ENCODE measurements at places on chromosomes 13 and 19. TPM values are rescaled to one million over a fixed set of nuclear protein-coding genes. Genes with fewer than 3 reads are reported as not detected.

PCDH20 gene
- polyA plus RNA-seq, result not detected

NTN5 gene
- polyA plus RNA-seq, result not detected

IGFL4 gene
- polyA plus RNA-seq, result not detected

CASP14 gene
- not detected for polyA plus RNA-seq

WDR87 gene
- not detected for polyA plus RNA-seq

FBN3 gene
- not detected for polyA plus RNA-seq

JOSD2 gene
- polyA plus RNA-seq, result 11.4 TPM

- DNase-seq, result no peak
These were observed 349.7 kb downstream of the LIG4 start for GRCh38 chr13:107865643-107866031.

GRCh38 chr19:16283210-16284061, 41.2 kb upstream of the KLF2 start:
- DNase-seq, result peak; percentile 52

GRCh38 chr19:1698636-1699035, 46.2 kb upstream of the TCF3 start:
- no peak for DNase-seq

GRCh38 chr19:32041681-32042292, 303.6 kb upstream of the ZNF507 start:
- DNase-seq, result no peak

GRCh38 chr13:30074955-30075614, 224.7 kb upstream of the UBL3 start:
- no peak for DNase-seq

GRCh38 chr19:3506384-3507340, 551 bp downstream of the FZR1 start:
- DNase-seq, result peak; percentile 29

DNA sequence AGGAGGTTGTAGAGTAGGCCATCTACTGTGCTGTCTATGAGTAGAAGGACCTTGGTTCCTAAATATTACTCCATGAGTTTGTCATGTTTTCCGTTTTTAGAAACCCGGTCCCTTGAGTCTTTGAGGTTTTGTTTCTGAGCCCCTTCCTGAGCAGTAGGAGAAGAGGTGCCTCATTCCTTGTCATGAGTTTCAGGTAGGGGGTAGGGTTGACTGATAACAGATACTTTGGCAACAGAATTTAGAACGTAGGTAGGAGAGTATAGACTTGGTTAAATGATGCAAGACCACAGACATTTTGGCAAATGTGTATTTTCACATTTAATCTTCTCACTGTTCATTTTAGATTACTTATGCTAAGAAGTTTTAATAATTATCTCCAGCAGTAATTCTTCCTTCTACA, 24.6 kb downstream of the LMO7 start:
- DNase-seq, result no peak

- no peak for DNase-seq
These were observed 350.5 kb downstream of the KCNRG start for GRCh38 chr13:50365408-50366391.

DNA sequence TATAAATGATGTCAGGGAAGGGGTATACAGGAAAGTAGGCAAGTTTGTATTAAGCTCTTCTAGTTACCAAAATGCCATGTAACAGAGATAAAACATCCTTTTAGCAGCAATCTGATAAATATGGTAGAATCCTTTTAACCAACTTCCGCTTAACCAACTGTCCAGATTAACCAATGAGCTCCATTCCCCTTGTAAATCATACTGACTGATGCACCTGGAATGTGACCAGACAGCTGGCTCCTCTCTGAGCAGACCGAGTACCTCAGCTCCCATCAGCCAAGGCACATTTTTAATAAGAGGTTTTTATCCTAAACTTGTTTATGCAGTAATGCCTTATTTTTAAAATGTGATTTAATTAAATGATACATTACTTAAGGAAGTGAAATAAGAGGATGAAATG, 66.4 kb downstream of the KLF12 start:
- no peak for DNase-seq

DNA sequence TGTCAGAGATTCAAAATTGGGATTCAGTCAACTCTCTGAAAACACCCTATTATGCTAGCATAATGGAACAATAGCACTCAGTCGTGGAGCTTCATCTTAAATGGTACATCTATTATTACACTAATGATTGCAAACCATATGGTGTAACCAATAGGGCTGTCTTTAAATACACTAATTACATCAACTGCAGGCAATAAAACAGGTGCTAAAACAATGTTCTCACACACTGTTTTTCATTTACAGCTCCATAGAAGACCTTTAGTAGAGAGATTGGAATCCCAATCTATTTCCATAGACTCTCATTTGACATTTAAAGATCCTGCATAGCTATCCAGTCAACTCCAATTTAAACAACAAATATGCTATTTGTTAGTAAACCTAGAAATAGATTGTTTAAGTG, 1917.4 kb downstream of the OLFM4 start:
- no peak for DNase-seq

DNA sequence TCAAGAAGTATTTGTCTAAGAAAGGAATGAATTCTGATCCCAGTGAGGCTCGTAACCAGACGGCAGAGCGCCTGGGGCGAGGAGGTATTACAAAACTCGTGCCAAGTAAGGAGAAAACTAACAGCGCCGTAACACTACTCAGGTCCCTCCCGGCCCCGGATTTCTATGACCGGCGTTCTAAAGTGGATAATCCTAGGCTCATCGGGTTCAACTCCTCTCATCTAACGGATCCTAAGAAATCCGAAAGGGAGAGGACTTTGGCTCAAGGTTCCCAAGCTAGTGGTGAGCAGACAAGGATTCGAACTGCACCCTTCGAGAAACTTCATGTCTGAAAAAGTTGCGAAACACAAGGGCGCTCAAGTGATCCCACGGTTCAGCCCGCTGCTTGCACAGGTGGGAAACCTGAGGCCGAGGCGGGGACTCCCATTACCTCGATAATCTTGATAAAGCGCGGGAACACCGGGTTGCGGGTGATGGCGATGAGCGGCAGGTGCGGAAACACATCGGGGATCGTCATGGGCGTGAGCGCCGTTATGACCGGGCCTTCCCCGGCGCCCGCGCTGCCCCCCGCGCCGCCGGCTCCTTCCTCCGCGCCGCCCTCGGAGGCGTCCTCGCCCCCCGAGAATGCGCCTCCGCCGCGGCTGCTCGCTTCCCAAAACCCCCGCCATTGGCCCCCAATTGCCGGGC, 529 bp downstream of the LONP1 start:
- DNase-seq, result no peak

DNA sequence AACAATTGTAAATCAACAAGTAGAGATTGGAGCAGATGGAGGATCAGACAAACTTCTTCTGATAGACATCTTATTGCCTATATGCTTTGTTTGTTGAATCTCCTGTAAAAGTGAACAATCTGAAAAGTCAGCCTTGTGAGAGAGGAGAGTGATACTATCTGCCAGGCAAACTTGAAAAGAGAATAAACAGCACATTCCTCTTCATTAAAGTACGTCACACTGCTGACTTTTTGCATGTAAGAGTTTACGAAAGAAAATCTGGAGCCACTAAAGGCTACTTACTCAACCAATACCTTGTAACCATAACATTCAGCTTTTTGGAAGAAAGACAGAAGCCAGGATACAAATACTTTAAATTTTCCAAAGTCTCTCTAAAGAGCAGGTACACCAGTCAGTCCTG, 42.5 kb downstream of the EDNRB start:
- no peak for DNase-seq

GRCh38 chr19:1672769-1673644, 20.6 kb upstream of the TCF3 start:
- DNase-seq, result no peak

DNA sequence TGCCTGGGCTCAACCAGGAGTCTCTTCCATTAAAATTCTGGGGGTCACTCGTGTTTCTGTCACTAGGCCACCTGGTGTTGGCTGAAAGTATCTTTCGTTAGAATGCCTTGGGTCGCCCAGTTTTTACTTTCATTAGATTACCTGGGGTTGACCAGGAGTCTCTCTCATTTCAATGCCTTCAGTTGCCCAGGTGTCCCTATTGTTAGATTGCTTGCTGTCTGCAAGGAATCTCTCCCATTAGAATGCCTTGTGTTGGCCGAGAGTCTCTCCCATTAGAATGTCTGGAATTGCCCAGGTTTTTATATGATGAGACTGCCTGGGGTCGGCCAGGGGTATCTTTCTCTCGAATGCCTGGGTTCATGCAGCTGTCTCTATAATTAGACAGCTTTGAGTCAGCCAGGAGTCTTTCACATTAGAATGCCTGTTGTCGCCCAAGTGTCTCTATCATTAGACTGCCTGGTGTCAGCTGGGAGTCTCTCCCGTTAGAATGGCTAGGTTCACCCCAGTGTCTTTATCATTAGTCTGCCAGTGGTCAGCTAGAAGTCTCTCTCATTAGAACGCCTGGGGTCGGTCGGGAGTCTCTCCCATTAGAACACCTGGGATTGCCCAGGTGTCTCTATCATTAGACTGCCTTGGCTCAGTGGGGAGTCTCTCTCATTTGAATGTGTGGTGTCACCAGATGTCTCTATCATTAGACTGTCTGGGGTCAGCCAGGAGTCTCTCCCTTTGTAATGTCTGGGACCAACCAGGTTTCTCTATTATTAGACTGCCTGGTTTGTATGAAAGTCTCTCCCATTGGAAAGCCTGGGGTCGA, 1446.8 kb downstream of the UQCRFS1 start:
- no peak for DNase-seq

- DNase-seq, result no peak
These were observed 1899.8 kb downstream of the PCDH9 start for GRCh38 chr13:65330287-65330686.

DNA sequence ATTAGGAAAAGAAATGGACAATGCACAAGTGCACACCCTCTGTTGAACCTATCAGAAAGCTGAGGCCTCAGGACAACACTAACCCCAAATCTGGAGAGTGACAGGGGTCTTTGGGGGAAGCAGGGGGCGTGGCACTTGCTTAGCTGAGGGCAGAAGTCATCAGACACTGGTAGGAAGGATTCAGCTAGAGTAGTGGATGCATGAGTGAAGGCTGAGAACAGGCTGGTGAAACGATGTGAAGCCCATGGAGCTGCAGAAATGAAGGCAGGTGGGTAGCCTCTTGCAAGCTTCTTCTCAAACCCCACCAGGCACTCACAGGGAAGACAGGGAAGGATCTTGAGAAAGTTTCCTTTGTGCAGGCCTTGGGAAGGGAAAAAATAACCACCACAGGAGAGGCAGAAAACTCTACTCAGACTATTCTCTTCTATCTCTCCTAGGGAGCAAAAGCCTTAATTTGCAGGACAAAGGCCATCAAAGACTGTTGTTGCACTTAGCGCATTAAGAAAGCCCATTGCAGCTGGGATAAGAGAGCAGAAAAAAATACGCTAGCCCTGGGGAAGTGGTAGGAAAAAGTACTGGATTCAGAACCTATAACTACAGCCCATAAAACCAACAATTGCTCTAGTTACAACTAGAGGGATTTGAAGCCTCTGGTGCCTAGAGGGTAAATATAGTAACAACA, 193.3 kb upstream of the ZNF536 start:
- DNase-seq, result no peak

DNA sequence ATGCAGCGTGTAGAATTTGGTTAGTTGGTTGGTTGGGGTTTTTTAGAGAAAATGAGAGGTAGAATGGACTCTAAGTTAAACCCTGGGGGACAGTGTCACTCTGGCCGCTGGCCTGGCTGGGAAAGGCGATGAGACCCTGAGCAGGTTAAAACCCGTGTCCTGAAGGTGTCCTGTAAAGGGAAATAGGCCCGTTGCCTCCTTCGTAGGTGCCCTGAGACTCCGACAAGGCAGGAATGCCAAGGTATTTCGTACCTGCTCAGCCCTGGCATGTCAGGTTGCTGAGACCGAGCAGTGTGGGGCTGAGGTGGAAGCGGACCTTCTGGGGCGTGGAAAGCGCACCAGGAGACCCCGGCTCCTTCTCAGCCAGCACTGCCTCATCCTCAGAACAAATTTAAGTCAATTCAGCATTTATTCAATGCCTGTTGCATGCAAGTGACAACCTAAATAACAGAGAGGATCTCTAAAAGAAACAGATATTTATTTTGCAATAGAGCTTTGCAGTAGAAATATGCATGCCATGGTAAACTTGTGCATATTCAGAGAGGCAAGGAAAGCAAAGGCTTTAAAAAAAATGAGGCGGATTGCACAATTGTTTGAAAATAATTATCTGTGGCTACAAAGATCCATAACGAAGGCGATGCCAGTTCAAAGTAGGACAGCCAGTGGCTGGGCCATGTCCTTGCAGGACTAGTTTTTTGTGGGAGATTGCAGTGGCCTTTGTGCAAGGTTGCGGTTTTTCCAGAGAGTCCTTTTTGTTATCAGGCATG, 1.4 kb upstream of the RAB20 start:
- no peak for DNase-seq

DNA sequence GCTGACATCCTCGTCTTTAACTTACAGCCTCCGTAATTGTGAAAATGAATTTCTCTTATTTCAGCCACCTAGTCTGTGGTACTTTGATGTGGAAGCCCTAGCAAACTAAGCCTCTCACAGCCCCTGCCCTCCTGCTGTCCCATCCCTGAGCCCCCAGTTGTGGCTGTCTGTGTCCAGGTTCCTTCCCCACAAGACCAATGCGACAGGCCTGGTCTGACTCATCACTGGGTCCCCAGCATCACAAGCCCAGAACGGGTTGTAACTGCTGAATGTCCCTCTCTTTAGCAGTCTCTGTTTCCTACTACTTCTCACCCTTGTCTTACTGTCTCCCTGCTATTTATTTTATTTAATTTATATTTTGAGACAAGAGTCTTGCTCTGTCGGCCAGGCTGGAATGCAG, 5.7 kb downstream of the POU2F2 start:
- no peak for DNase-seq

GRCh38 chr13:98133946-98134345, 8.9 kb upstream of the FARP1 start:
- no peak for DNase-seq

DNA sequence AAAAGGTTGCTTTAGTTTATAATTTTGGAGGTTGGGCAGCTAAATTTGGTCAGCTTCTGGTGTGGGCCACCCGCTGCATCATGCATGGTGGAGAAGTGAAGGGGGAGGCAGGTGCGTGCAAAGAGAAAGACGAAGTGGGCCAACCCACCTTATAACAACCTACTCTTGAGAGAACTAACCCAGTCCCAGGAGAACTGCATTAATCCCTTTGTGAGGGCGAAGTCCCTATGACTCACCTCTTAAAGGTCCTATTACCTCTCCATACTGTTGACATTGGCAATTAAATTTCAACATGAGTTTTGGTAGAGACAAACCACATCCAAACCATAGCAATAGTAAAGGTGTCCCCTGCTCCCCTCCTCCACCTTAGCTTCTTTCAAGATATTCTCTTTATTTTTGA, 7.7 kb upstream of the FGF9 start:
- DNase-seq, result no peak

GRCh38 chr19:6358003-6358402, 3.3 kb upstream of the CLPP start:
- DNase-seq, result no peak

DNA sequence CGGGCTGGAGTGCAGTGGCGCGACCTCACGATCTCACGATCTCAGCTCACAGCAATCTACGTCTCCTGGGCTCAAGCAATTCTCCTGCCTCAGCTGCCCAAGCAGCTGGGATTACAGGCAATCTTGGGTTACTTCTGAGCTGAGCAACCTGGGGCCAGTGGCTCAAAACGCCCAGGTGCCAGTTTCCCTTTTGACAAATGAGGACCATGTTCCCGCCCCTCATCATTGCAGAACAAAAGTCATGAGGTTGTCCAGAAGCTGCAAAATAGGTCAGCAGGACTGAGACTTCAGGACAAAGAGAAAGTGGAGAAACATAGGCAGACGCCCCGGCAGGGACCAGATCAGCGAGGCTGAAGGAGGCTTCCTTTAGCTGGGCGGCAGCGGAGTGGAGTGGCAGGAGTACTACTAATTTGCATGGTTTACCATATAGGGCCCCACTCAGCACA, 3.3 kb upstream of the ADGRE5 start:
- no peak for DNase-seq

Measured in naive B cell (primary cell).